Omental fat pad (tissue), 4 donors: ENCODE measurements at places on chromosomes 11 and 22.

GRCh38 chr11:117193130-117194020 lies 5.8 kb upstream of the TAGLN start:
- DNase-seq: no peak

- no peak for DNase-seq
Observed at GRCh38 chr11:30062103-30062502, 45.3 kb upstream of the KCNA4 start.

GRCh38 chr11:8794677-8795103 lies 112.1 kb downstream of the RPL27A start:
- no peak for DNase-seq

DNA sequence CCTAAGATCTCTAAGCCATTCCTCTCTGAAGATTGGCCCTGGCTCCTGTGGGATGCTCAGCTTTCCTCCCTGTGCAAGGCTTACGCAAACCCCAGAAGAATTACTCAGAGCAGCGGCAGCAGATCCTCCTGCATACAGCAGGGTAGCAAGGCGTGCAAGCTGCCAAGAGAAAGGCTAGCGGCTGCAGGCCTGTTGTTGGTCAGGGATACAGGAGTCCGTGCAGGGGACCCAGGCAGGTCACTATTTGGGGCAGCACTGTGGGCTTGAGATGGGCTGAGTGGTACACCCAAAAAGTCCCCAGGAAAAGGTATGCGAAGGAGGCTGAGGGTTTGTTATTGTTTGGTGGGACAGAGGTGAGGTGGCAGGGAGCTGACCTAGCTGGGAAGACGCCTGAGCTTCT lies 1.5 kb downstream of the GLB1L2 start:
- DNase-seq: no peak

DNA sequence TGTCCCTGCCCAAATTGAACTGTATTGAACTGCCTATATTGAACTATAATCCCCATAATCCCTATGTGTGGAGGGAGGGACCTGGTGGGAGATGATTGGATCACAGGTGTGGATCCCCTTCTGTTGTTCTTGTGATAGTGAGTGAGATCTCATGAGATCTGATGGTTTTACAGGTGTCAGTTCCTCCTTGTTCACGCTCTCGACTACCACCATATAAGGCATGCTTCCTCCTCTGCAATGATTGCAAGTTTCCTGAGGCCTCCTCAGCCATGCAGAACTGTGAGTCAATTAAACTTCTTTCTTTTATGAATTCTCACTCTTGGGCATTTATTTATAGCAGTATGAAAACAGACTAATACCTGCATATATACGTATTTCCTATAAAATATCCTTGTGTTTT lies 206.5 kb upstream of the PDGFD start:
- no peak for DNase-seq

GRCh38 chr22:25216230-25216629 lies 3.2 kb upstream of the CRYBB2 start:
- DNase-seq: no peak

DNA sequence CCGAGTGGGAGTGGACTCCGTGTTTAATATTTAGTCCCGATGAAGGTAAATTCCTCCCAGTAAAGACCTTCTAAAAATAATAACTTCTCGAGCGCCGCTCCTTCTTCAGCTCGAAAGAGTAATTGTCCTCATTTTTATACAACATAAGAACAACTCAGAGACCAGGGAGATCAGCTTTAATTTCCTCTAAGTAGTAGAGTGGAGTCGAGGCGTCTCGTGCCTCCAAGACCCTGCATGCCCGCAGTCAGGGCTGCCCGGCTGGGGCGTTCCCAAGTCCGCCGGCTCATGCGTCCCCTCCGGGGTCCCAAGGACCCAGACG lies 7.8 kb downstream of the WT1 start:
- DNase-seq: no peak

DNA sequence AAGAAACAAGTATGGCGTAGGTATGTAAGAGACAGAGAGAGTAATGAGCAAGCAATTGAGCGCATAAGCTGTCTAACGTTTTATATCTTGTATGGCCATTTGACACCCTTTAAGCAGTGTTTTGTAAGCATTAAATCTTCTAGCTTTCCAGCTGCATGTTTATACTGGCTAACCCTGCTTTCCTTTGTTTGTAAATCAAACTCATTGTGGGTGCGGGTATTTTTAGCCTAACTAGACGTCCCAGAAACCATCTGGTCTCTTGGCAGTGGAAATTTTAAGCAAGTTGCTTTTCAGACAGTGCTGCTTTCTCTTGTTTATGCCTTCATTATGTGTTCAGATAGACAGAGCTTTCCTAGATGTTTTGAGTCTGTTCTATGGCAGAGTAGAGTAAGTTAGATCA lies 73.5 kb downstream of the RNF169 start:
- no peak for DNase-seq

DNA sequence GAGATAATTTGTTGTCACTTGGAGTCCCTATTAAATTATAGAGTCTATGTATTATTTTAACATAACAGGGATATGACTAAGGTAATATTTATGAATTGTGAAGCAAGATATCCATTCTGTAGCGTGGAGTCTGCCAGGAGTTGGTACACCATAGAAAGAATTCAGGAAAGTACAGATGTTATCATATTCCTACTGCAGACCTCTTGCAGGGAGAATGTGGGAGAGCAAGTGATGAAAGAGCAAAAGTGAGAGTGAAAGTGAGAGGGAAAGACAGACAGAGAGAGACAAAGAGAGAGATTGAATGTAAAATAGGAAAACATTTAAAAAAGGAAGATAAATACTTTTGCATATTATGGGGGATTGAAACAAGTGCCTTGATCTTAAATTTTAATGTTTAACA lies 468.8 kb downstream of the CNTN5 start:
- DNase-seq: no peak

DNA sequence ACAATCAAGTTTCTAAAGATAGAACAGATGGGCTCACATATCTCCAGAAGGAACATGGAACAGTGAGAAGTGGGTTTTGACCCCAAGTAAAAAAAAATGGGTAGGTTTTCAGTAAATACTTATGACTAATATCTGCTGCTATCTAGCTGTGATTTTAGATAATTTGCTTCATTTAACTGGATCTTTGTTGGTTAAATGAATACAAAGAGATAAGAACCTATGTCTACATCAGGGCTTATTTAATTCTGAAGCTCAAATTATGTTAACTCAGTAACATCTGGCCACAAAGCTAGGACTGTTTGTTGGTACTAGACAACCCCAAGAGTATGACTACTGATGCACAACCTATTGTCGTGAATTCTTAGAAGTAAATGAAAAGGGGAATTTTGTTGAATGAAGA lies 144.4 kb upstream of the SESN3 start:
- no peak for DNase-seq

DNA sequence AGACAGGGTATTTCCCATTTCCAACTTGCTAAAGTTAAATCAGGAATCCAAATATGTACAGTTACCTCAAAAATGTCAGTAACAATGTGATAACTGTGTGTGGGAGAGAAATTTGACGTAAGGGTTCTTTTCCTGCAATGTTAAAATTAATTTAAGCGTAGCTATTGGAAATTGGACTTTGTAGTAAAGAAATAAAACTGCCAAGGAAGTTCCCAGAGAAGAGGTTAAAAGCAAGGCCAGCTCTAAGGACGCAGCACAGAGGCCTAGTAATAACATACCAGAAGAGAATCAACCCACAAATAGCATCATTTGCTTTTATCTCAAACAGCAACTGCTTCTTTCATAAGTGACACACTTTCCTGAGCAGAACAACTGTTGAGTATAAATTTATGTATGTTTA lies 36.8 kb upstream of the GRIA4 start:
- DNase-seq: no peak

GRCh38 chr11:65655570-65656332 lies 7.0 kb downstream of the RELA start:
- DNase-seq: no peak

DNA sequence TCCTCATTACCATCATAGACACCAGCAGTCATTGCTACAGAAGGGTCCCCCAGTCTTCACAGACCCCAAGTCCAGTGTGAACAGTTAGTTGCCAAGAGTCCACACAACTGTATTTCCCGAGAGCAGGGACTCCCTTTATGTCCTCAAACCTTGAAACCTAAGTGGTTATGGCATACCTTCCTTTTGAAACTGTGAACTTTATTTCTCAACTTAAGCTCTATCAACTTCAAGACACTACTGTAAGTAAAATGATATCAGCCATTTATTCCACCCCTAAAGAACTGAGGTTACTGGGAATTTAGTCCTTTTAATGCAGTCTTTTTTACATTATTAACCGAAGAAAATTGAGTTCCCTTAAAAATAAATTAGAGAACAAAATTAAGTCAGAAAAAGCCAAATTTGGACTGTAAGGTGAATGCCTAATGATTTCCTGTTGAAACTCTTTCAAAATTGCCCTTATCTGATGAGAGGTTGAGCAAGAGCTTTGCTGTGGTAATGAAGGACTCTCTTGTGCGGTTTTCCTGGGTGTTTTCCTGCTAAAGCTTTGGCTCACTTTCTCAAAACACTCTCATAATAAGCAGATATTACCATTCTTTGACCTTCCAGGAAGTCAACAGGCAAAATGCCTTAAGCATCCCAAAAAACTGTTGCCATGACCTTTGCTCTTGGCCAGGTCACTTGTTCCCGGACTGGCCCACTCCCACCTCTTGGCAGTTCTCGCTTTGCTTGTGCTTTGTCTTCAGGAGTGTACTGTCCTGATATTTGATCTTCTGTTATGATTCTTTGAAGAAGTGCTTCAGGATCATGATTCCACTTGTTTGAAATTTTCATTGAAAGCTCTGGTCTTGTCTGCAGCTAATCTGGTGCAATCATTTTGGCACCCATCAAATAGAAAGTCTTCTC lies 765.4 kb upstream of the ANO3 start:
- no peak for DNase-seq

GRCh38 chr11:706957-707816 lies 1.2 kb downstream of the EPS8L2 start:
- DNase-seq: no peak

- no peak for DNase-seq
Observed at GRCh38 chr11:19326499-19326898, 85.8 kb upstream of the E2F8 start.

DNA sequence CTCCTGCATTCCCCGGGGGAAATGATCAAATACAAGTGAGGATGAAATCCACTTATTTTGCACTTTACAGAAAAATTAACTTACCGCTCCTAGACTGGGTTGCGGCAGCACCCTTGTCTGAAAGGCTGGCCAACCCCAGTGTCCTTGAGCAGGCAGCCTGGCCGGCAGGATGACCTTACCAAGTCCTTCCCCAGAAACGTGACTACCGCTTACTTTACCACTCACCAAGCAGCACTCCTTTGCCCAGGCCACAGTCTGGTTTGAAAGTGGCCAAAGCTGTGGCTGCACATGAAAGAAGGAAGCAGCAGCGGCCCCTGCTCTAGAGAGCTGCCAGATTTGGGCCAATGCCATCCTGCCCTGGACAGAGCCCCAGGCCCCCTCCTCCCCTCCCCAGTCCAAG lies 20.3 kb downstream of the MYH9 start:
- no peak for DNase-seq

- no peak for DNase-seq
Observed at GRCh38 chr11:12223771-12224536, 113.6 kb downstream of the MICAL2 start.

GRCh38 chr22:24341627-24342026 lies 71.0 kb downstream of the SPECC1L start:
- no peak for DNase-seq

DNA sequence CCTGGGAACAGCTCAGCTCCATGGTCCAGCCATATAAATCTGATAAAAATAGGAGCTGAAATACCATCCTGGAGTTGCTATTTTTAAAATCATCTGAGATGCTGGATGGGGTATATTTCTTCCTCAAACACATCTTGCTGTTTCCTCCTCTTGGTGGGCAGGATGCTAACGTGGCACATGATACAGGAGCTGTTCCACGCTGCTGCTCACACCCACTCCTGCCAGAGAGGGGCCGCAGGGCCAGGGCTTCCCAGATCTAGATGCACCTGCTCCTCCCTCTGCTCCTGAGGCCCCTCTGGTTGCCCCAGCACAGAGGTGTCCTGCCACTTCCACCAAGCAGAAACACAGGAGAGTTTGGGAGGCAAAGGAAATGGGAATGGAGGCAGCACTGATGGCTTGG lies 3.3 kb upstream of the ST3GAL4 start:
- no peak for DNase-seq

DNA sequence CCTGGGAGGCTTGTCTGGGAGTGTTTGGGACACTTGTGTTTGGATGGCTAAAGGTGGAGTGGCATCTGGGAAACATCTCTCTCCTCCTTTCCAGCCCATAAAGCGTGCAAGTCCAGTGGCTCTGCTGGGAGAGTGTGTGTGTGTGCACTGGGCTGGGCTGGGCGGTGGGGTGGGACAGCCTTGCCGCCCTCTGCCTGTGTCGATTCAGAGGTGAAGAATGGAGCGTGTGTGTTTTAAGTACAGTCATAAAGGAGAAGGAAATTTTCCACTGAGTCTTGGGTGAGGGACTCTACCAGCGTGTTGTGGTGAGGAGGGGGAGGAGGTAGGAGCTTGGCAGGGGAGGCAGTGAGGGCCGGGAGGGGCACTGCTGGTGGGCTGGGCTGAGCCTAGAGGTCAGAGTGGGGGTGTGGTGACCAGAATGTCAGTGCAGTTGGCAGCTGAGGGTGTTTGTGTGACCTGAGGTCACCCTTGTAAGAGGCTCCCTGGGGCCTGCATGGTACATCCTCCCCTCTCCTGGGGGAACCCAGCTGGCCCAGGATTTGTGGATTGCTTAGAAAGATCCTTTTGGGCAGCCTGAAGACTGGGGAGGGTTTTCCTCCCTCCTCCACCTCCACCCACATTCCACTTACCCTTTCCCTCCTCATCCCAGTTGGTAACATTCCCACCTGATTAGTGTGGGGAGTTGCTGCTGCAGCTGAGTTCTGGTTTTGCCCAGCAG lies 1.7 kb downstream of the TIMP3 start:
- no peak for DNase-seq

DNA sequence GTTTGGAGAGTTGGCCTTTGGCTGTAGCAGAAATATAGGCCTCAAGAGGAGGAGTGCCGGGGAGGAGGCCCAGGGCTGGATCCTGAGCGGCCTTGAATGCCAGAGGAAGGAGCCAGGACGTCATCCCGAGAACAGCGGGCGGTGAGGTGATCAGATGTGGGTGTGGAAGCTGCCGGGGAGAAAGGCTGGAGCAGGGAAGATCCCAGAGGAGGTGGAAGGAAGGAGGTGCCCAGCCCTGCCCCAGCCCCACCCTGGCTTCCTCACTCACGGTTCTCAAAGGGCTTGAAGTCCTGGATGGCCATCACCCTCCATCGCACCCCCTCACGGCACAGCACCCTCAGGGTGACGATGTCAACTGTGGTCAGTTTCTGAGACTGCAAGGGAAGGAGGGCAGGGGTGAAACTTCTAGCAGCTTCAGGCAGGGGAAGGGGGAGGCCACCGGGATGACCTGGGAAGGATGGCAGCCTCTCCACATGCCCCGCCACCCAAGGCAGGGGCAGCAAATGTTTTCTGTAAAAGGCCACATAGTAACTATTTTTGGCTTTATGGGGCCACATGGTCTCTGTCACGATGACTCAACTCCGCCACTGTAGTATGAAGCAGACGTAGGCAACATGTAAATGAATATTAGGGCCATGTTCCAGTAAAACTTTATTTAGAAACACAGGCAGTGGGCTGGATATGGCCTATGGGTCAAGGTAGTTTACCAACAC lies 10.7 kb downstream of the IL2RB start:
- DNase-seq: no peak

- DNase-seq: no peak
Observed at GRCh38 chr11:93225662-93226061, 27.9 kb upstream of the SLC36A4 start.

- DNase-seq: no peak
Observed at GRCh38 chr11:79237703-79238102, 203.1 kb downstream of the TENM4 start.
